AML-193 (cell line): ENCODE measurements at places on chromosomes 3 and 15.

DNA sequence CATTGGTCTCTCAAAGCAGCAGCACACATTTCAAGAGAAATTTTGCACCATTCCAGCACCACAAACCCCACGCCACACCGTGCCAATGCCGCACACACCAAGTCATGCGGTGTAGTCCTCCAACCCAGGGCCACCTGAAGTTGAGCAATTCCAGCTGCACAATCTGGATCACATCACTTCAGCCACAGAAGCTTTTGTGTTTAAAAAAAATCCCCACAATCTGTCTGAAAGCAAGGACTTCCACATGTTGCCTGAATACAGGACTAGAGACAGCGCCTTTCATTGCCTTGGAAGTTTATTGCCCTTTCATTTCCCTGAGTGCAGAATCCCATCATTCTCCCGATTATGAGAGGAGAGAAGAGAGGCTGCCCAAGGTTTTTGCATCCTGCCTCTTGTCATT lies 175.6 kb upstream of the BCL6 start:
- no peak for DNase-seq

- no peak for DNase-seq
Measured at GRCh38 chr15:49103002-49103401, 52.4 kb downstream of the COPS2 start.

- DNase-seq: no peak
Measured at GRCh38 chr3:14691719-14692118, 16.8 kb downstream of the C3orf20 start.

GRCh38 chr3:158094235-158095110 lies 11.7 kb downstream of the SHOX2 start:
- no peak for DNase-seq

GRCh38 chr15:101315736-101316135 lies 20.7 kb upstream of the SNRPA1 start:
- DNase-seq: no peak

- DNase-seq: no peak
Measured at GRCh38 chr15:88002706-88003105, 253.8 kb downstream of the NTRK3 start.

GRCh38 chr15:93247466-93248121 lies 158.6 kb upstream of the RGMA start:
- DNase-seq: no peak

DNA sequence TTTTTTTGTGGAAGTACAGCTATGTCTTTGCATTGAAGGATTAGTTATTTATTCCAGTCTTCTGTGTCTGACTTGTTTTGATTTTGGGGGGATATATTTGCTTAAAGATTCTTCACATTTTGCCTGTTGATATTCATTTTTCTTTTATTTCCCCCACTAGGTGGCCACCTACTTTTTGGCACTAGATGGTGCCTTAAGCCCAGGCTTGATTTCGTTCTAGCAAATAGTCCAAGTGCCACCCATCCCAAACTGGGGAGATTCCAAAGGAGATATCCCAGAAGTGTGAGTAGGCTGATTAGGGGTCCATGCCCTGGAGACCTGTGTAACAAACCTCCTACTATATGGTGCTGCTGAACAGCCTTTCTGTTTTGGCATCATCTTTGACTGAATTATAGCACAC lies 80.0 kb upstream of the SPATA16 start:
- peak; percentile 28 for DNase-seq

GRCh38 chr3:87710511-87710910 lies 348.3 kb downstream of the CGGBP1 start:
- DNase-seq: no peak

GRCh38 chr15:40248006-40248783 lies 9.3 kb downstream of the PAK6 start:
- no peak for DNase-seq

GRCh38 chr3:129036222-129037092 lies 24.1 kb upstream of the GP9 start:
- no peak for DNase-seq

GRCh38 chr3:170033489-170033888 lies 4.3 kb upstream of the GPR160 start:
- peak; percentile 76 for DNase-seq
